ENCODE measurements at places on chromosomes 3 and 15.

- H3K27ac ChIP-seq: no peak overlapping the region
- no peak for DNase-seq
- H3K4me3 ChIP-seq: no peak overlapping the region
- no peaks in the 10 kb centered on the region for H3K4me1 ChIP-seq
- H3K27me3 ChIP-seq: no peaks in the 10 kb centered on the region
Observed at GRCh38 chr15:29925227-29926082, 103.2 kb upstream of the TJP1 start.

GRCh38 chr15:52144656-52145178 is 32.1 kb upstream of the BCL2L10 start:
- H3K27ac ChIP-seq: no peak overlapping the region
- no peaks in the 10 kb centered on the region for H3K27me3 ChIP-seq
- peaks cover 54% of the 10 kb centered on the region for H3K36me3 ChIP-seq
- DNase-seq: no peak
- no peak overlapping the region for H3K4me3 ChIP-seq
- H3K4me1 ChIP-seq: no peaks in the 10 kb centered on the region

DNA sequence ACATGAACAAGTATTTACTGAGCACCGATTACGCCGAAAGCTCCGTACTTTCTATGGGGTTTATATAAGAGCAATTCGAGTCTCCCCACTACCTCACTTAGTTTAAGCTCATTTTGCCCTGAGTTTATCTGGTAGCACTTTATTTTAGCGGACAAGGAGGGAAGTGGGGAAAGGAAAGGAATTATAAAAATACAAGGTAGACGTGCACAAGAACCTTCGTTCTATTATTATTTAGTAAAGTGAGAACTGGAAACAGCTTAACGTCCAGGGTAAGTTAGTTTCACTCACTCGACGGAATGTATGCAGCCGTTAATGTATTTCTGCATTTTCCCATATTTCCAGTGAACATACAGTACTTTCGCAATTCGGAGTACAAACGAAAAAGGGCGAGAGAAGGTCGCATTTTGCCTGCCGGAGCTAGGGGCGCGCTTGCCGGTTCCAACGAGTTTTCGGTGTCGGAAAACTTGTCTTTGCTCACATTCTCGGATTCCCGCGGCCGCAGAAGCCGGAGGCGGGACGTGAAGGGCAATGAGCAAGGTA is 1.2 kb upstream of the STT3B start:
- H3K27ac ChIP-seq: peak overlapping the region; percentile 94
- peak overlapping the region; percentile 84 for H3K4me3 ChIP-seq
- H3K36me3 ChIP-seq: no peaks in the 10 kb centered on the region
- DNase-seq: no peak
- no peaks in the 10 kb centered on the region for H3K27me3 ChIP-seq
- peaks cover under 1% of the 10 kb centered on the region for H3K4me1 ChIP-seq

DNA sequence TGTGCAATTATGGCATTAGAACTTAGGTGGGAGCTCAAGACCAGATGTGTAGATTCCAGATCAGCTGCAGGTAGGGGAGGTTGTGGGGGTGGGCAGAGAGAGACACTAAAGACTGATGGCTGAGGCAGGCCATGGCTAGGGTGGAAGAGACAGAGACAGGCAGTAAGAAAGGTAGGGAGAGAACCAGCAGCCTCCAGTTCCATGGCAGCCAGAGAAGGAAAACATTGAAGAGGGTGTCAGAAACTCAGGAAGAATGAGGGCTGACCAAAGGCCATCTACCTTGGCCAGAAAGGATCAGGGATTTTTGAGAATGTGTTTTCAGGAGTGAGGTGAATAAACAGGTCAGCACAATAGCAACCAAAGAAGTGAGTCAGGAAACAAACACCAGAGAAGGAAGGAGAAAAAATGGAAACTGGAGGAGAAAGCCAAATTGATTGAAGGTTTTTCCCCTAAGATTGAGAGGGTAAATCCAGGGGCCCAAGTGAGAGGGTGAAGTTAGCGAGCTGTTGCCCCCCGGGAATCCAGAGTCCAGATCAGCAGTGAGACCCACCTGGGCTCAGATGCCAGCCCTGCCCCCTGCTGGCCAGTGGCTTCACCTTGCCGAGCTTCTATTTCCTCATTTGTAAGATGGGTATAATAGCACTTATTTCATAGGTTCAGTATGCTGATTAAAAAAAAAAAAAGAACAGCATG is 41.0 kb downstream of the ABHD2 start:
- H3K4me1 ChIP-seq: no peaks in the 10 kb centered on the region
- no peak overlapping the region for H3K27ac ChIP-seq
- peak; percentile 21 for DNase-seq
- H3K27me3 ChIP-seq: no peaks in the 10 kb centered on the region

DNA sequence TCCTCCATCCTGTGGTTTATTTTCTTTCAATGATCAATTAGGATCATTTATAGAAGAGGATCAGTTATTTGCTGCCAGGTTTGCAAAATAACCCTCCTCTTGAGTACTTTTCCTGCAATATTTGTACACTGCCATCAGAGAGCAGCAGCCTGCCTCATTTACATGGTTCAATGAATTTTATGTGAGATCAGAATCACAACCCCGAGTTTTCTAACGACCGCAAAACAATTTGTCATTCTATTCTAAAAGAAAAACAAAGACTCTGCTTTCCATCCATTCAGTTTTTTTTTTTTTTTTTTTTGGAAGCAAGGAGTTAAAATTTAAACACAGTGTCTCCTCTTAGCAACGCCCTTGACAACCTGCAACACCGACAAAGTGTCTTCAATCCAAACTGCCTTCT is 146.9 kb downstream of the RAB11A start:
- no peaks in the 10 kb centered on the region for H3K4me1 ChIP-seq
- H3K36me3 ChIP-seq: no peaks in the 10 kb centered on the region
- H3K27me3 ChIP-seq: no peaks in the 10 kb centered on the region

GRCh38 chr3:13611221-13611620 is 62.3 kb downstream of the FBLN2 start:
- no peaks in the 10 kb centered on the region for H3K4me1 ChIP-seq
- H3K4me3 ChIP-seq: no peak overlapping the region
- no peak for DNase-seq
- H3K27me3 ChIP-seq: no peaks in the 10 kb centered on the region
- no peaks in the 10 kb centered on the region for H3K36me3 ChIP-seq

All from effector memory CD4-positive, alpha-beta T cell (primary cell).